ENCODE measurements at places on chromosomes 2 and 18. TPM values are rescaled to one million over a fixed set of nuclear protein-coding genes. Genes with fewer than 3 reads are reported as not detected.

CFAP65 gene
- total RNA-seq = not detected

PSMG2 gene
- total RNA-seq = 68.1 TPM

OSBPL6 gene
- 3.7 TPM for total RNA-seq

CFC1 gene
- not detected for total RNA-seq

RBKS gene
- total RNA-seq = 0.99 TPM

PARD6G gene
- total RNA-seq = 18.9 TPM

RBM44 gene
- 0.63 TPM for total RNA-seq

PROC gene
- 2.5 TPM for total RNA-seq

CHMP3 gene
- total RNA-seq = 124 TPM

MEP1B gene
- total RNA-seq = not detected

SP5 gene
- total RNA-seq = not detected

CPO gene
- not detected for total RNA-seq

PHLPP1 gene
- total RNA-seq = 19.6 TPM

GRCh38 chr18:3916082-3916481 is 466.1 kb downstream of the TGIF1 start:
- no peak for DNase-seq

- DNase-seq = no peak
These were observed 278.0 kb downstream of the METTL4 start for GRCh38 chr18:2293109-2293839.

GRCh38 chr18:60202708-60203107 is 169.9 kb downstream of the MC4R start:
- no peak for DNase-seq

DNA sequence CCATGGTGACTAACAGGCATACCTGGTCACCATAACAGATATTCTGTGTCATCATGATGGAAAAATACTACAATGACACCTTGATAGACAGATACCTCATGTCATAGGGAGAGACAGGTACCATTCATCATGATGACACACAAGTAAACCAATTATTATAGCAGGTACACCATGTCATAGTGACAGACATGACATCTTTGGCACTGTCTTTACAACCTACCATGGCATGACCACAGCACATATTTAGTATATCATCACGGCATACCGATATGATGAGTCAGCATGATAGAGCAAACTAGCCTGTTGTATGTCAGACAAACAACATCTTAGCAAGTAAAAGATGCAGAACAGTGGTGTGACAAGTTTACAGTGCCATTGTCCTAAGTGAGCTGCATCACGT is 101.3 kb upstream of the KLHL29 start:
- no peak for DNase-seq

GRCh38 chr2:129766374-129766993 is 213.0 kb upstream of the RAB6C start:
- DNase-seq = no peak

DNA sequence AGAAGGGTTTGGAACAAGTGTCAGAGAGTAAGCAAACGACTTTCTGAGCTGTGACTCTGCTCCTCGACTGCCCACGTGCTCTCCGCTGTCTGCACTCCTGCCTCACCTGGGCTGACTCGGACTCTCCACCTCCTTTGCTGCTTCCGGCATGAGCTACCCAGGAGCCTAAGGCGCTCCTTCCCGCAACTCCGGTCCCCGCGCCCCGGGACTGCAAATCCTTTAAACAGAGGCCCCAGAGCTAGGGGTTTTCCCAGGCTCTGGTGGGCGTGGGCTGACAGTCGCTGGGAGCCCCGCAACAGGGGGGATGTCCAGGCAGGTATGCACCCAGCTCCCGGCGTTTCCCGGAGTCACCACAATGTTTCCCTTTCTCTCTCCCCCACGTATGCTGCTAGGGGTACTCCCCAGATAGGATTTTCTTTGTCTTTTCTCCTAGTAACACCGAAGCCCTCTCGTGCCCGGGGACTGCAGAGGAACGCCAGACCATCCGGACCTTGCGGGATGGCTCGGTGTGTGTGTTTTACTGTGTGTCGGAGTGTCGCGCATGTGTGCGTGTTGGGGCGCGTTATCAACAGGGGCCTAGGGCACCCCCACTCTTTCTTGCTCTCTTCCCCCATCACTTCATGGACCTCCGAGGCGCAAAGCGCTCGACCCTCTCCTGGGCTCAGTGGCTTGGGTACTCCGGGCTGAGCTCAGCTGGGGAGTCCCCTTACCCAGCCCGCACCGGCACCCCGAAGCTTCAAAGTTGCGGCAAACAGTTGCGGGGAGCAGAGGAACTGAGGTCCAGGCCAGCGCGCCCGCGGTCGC is 691 bp upstream of the THSD7B start:
- no peak for DNase-seq

DNA sequence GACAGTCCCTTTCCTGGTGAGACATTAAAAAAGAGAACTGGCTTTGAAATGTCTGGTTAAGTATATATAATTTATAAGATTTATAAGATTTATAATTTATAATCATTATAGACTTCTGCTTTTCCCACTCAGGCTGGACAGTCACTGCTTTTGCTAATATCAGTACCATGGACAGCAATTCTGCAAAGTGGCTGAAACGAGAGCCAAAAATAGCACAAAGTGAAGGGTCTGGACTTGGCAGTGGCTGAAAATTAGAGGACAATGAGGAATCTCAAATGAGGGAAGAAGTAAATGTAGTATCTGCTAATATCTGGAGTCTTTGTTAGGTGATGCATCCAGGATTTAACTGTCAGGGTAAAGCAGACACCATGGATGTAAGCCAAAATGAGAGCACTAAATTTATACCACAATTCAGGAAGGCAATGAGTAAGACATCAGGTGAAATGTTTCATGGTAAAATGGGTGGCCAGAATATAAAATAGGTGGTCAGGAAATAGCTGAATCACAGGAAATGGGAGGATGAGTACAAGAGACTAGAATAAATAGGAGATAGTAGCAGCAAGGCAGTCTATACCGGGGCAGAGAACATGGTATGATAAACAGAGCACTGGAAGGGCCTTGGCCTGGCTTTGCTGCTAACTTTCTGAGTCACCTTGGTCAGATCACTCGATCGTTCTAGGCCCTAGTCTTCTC is 39.6 kb upstream of the BOD1L2 start:
- DNase-seq = no peak

- DNase-seq = no peak
These were observed 89.5 kb upstream of the LMAN1 start for GRCh38 chr18:59448546-59448945.

DNA sequence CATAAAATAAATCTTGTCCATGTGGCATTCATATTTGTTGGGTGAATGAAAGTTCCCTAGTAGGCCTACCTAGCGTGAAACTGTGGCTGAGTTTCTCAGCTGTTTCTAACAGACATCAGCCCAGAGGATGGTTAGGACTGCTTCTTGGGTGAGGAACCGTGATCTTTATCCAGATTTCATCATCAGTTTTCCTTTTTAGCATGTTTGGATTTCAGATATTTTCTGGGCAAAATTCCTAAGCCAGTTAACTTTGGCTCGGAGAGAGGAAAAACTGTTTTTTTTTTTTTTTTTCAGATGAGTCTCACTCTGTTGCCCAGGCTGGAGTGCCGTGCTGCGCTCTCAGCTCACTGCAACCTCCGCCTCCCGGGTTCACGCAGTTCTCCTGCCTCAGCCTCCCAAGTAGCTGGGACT is 53.5 kb downstream of the DGKD start:
- DNase-seq = no peak

- no peak for DNase-seq
These were observed 19.3 kb downstream of the SPEG start for GRCh38 chr2:219453671-219454590.

- no peak for DNase-seq
These were observed 479.3 kb downstream of the PTPRM start for GRCh38 chr18:8046441-8046840.

GRCh38 chr2:224062481-224063297 is 23.6 kb upstream of the SERPINE2 start:
- no peak for DNase-seq

- no peak for DNase-seq
These were observed 12.8 kb downstream of the CKAP2L start for GRCh38 chr2:112751451-112752197.

- DNase-seq = no peak
These were observed 37.9 kb upstream of the SMAD7 start for GRCh38 chr18:48988508-48989303.

GRCh38 chr18:51559902-51560287 is 362.4 kb upstream of the MEX3C start:
- DNase-seq = no peak

- no peak for DNase-seq
These were observed 30.0 kb downstream of the MEMO1 start for GRCh38 chr2:31980674-31981356.

- no peak for DNase-seq
These were observed 36.1 kb upstream of the ZNF532 start for GRCh38 chr18:58828399-58829121.

GRCh38 chr18:12777500-12777944 is 74.7 kb downstream of the PSMG2 start:
- DNase-seq = no peak

- DNase-seq = no peak
These were observed 211.1 kb downstream of the LRATD1 start for GRCh38 chr2:14843507-14844204.

- no peak for DNase-seq
These were observed 61.3 kb upstream of the ITSN2 start for GRCh38 chr2:24421668-24422067.

DNA sequence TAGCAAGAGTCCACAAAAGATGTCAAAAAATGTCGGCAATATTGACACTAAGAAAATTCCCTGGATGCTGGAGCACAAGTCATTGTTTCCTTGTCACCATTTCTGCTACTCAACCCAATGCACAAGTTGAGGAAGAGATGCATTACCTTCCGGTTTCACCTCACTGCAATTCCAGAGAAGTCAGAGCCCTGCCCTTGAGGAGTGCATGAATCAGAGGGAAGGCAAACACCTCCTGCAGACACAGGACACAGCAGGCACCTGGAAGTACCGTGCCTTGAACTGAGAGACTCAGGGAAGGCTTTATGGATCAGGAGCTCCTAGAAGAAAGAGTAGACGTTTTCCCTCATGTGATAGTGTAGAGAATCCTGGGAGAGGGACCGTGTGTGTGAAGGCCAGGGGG is 62.7 kb upstream of the ARL4C start:
- no peak for DNase-seq

DNA sequence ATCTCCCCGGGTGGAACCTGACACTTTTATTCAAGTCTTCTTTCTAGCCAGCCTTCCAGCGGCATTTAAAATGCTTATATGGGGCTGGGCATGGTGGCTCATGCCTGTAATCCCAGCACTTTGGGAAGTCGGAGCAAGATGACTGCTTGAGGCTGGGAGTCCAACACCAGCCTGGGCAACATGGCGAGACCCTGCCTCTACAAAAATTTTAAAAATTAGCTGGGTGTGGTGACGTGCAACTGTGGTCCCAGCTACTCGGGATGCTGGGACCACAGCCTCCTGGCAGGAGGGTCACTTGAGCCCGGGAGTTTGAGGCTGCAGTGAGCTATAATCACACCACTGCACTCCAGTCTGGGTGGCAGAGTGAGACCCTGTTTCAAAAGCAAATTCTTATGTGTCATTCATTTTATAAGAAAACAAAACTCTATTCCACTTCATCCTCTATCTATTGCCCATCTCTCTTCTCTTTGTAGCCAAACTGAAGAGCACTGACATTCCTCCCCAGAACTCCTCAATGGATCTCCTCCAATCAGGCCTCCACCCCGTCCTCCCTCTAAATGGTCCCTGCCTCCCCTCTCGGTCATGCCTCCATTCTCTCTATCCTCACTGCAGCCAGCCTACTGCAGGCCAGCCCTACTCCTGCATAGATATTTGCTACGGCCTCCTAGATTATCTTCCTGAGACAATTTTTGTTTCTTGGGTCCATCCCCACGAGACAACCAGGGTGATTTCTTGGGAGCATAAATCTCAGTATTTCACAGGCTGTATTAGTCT is 18.0 kb upstream of the RHOB start:
- no peak for DNase-seq

GRCh38 chr2:190763901-190764514 is 115.1 kb downstream of the NAB1 start:
- DNase-seq = no peak

DNA sequence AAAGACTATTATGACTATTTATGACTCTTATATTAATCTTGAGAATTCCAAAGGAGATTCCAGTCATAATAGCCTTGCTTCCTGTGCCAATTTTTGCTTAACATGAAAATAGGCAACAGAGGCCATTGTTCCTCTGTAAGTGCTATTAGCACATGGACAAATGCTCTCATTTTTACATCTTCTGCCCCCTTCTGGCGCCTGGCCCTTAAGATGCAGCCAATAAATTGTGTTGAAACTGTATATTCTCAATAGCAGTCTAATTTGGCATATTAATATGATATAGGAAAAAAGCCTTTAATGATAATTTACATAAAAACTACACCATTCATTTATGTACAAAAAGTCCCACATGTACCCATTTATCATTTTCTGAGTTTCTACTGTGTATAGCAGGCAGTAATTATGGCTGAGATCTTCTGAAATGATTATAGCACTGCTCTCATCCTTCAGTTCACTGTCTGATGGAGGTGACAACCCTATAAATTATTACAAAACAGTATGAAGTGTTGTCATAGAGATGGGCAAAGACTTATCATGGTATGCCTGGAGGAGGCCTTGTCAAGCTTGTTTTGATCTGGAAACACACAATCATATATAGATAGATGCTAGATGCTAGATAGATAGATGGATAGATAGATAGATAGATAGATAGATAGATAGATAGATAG is 613.3 kb downstream of the TSN start:
- no peak for DNase-seq

DNA sequence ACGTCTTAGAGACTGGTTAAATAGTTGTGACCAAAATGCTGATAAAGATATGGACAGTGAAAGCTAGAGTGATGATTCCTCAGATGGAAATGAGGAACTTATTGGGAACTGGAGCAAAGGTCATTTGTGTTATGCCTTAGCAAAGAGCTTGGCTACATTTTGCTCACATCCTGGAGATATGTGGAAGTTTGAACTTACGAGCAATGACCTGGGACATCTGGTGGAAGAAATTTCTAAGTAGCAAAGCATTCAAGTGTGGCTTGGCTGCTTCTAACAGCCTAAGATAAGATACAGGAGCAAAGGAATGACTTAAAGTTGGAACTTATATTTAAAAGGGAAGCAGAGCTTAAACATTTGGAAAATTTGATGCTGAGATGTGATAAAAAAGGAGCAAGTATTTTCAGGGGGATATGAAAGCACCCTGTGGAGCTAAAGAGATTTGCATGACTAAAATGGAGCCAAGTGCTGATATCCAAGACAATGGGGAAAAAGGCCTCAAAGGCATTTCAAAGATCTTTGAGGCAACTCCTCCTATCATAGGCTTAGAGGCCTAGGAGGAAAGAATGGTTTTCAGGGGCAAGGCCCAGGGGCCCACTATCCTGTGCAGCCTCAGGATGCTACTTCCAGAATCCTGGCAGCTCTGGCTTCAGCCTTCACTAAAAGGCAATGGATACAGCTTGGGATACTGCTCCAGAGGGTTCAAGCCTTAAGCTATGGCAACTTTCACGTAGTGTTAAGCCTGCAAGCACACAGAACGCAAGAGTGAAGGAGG is 124.1 kb upstream of the KLHL14 start:
- DNase-seq = no peak

- no peak for DNase-seq
These were observed 14.8 kb downstream of the ASPRV1 start for GRCh38 chr2:69946351-69947324.
